ENCODE measurements at places on chromosomes 6 and 20. TPM values are rescaled to one million over a fixed set of nuclear protein-coding genes. Genes with fewer than 3 reads are reported as not detected.
A peak's percentile ranks its signal among the peaks of the same experiment; 100 is the strongest.

DNA sequence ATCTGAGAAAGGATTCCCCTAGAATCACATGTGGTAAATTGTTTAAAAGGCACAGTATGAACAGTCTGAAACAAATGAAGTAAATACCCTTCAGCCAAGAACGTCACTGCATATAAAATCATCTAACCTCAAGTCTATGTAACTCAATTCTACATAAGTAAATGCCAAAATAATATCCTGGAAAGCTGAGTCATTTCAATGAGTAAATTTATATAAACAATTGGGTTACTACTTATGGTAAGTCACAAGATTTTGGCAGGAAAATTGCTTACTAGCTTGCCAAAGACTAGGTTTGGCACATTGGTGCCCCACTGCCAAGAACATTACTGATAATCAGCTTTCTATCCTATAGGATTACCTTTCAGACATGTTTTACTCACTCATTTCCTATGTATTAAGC is 8.4 kb downstream of the GMDS start:
- no peak for DNase-seq

GRCh38 chr6:33888664-33889200 is 84.9 kb upstream of the MLN start:
- no peak for DNase-seq

Gene GFOD1
- total RNA-seq: 13.7 TPM

GRCh38 chr20:14142171-14142570 is 146.9 kb downstream of the MACROD2 start:
- DNase-seq: peak; percentile 54

- DNase-seq: no peak
Observed at GRCh38 chr20:22977047-22977785, 57.9 kb upstream of the SSTR4 start.

GRCh38 chr6:143621876-143622605 is 55.7 kb upstream of the PHACTR2 start:
- DNase-seq: no peak

DNA sequence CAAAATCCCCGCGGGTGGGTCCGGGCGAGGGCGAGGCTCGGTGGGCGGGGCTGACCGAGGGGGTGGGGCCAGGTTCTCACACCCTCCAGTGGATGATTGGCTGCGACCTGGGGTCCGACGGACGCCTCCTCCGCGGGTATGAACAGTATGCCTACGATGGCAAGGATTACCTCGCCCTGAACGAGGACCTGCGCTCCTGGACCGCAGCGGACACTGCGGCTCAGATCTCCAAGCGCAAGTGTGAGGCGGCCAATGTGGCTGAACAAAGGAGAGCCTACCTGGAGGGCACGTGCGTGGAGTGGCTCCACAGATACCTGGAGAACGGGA is 809 bp downstream of the HLA-G start:
- no peak for DNase-seq

DNA sequence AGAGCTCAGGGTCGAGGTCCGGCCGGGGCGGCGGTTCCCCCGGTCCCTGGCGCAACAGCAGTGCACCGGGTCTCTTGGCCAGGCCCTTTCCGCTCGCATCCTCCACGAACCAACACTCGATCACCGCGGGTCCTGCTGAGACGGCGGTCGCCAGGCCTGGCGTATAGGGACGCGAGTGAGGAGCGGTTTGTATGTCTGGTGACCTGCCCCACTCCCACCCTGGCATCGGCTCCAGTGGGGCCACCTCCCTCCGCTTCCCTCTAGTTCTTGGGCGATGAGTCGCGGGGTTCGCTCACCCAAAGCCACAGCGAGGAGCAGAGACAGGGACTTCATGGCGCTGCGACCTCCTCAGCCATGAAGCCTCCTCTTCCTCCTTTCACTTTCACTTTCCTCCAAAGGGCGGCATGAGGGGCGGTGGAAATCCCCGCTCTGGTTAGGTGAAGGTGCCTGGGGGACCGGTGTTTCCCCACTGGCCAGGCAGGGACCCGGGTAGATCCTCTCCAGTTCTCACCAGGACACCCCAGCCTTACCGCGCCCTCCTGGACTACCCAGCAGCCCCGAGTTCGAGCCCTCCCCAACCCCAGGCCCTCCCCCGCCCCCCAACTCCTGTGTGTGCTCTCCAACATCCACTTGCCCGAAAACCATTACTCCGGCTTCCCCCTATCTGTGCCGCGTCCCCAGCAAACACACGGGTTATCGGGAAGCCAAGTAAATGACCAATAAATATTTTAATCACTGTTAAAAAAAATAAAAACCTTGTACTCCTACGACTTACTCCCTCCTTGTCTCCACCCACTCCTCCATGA is at the start of gene TAPBP:
Gene TAPBP, minus strand, starts transcription at position 370 of the 806 bp plus-strand sequence. Its CDS starts 37 bp downstream, at position 333.
- no peak for DNase-seq

DNA sequence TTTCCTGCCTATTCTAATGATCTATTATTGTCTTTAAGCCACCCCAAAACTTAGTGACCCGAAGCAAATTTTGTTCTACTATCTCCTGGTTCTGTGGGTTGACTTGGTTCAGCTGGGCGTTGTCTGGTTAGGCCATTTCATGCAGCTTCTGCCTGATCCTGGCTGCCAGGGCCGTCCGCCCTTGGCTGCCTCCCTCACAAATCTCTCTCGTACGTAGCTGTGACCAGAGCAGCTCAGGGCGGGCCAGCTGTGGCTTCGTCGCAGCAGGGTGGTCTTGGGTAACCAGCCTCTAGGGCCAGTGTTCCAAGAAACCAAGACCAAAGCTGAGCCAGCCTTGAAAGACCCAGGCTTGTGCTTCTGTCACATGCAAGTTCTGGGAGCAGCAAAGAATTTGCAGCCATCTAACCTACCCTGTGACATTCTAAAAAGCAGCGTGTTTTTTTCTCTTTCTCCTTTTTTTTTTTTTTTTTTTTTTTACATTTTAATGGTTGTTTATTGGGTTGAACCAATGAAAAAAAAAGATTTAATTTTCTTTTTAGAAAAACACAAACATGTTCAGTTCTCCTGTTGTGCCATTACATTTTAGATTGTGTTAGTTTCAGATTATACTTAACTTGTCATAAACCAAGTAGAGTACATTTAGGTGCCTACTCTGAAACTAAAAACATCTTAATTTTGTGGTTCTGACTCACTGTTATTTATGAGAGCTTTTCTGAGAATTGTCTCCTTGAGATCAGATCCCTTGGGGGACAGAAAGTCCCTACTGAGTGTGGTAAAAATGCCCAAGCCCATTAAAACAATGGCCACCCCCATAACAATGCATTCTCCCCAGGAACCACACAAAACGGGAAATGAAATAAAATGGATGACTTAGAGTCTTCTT is 83.9 kb downstream of the ZDHHC14 start:
- no peak for DNase-seq

- DNase-seq: no peak
Observed at GRCh38 chr20:44481719-44482416, 6.2 kb downstream of the TTPAL start.

Gene PARD6B
- total RNA-seq: 11.7 TPM
